Stomach (tissue), 19 donors: ENCODE measurements at places on chromosomes 7 and 10. TPM values are rescaled to one million over a fixed set of nuclear protein-coding genes. Genes with fewer than 3 reads are reported as not detected.

DNA sequence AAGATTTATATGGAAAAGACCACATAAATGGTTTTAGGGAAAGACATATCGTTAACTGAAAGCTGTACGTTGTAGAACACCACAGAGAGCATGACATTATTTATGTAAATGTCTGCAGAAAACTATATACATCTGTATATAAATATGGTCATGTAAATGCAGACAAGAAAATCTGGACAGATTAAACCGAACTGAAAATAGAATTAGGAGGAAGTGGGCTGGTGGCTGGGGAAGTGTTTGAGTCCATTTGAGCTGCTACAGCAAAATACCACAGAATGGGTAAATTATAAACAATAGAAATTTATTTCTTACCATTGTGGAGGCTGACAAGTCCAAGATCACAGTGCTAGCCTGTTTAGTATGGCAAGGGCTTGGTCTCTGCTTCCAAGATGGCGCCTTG lies 56.3 kb upstream of the USP6NL start:
- no peaks in the 10 kb centered on the region for H3K4me1 ChIP-seq
- H3K27ac ChIP-seq: no peak overlapping the region
- H3K27me3 ChIP-seq: no peaks in the 10 kb centered on the region
- no peak overlapping the region for H3K4me3 ChIP-seq

NXPH1 gene
- total RNA-seq: not detected

DNA sequence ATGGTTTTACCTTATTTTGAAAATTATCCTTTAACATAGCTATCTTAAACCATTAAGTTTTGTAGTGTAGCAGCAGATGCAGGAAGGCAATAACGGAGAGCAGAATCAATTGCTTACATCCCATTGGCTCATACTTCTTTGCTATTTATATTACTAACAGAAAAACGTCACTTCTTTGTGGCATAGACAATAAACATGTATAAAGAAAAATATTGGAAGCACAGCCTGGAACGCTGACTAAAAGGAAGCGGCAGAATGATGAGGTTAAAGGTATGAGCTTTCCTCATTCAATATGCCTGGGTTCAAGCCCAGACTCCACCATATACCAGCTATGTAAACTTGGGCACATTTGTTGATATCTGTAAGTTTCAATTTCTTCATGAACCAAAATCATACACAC lies 24.0 kb upstream of the BMPER start:
- no peaks in the 10 kb centered on the region for H3K27me3 ChIP-seq
- no peak overlapping the region for H3K27ac ChIP-seq
- no peak for DNase-seq

GRCh38 chr7:41992881-41993867 lies 243.8 kb downstream of the GLI3 start:
- no peaks in the 10 kb centered on the region for H3K27me3 ChIP-seq
- DNase-seq: no peak
- H3K36me3 ChIP-seq: no peaks in the 10 kb centered on the region

DNA sequence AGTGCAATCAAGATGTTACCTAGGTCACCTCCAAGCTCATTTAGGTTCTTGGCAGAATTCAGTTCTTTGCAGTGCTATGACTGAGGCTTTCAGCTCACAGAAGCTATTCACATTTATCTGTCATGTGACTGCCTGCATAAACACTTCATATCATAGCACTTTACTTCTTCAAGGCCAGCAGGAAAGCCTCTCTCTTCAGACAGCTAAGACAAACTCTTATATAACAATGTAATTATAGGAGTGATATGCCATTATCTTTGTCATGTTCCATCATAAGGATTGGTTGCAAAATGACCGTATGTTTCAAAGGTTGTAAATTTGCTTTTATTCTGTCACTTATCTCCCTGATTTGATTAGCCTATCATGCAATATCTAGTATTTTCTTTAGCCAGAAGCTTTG lies 78.8 kb upstream of the TMEM196 start:
- no peaks in the 10 kb centered on the region for H3K36me3 ChIP-seq
- H3K4me1 ChIP-seq: no peaks in the 10 kb centered on the region
- no peaks in the 10 kb centered on the region for H3K27me3 ChIP-seq

OR9A2 gene
- total RNA-seq: not detected

- no peaks in the 10 kb centered on the region for H3K4me1 ChIP-seq
- DNase-seq: no peak
- H3K27me3 ChIP-seq: no peaks in the 10 kb centered on the region
- H3K27ac ChIP-seq: no peak overlapping the region
- H3K4me3 ChIP-seq: no peak overlapping the region
These were observed 291.3 kb downstream of the WDR37 start for GRCh38 chr10:1347525-1347924.

GRCh38 chr7:34060196-34060947 lies 155.0 kb downstream of the BMPER start:
- H3K27ac ChIP-seq: no peak overlapping the region
- H3K36me3 ChIP-seq: peaks cover 7% of the 10 kb centered on the region
- H3K4me1 ChIP-seq: no peaks in the 10 kb centered on the region

DNA sequence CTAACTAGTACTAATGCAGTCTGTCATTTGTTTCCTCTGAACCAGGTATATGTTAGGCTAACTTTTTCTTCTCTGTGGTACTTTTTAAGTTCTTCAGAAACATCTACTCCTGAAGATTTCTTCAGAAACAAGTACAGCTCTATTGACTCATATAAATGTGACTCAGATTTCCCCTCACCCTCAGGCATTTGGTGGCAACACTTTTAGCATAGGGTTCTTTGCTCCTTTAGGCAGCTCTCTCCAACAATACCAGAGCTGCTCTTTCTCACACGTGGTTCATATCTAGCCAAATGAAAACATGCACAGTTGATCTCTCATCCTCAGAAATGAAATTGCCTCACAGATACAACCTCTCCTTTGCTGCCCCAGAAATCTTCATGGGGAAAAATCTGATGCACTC lies 939.8 kb downstream of the SORCS1 start:
- H3K36me3 ChIP-seq: no peaks in the 10 kb centered on the region
- H3K27me3 ChIP-seq: no peaks in the 10 kb centered on the region
- H3K4me3 ChIP-seq: no peak overlapping the region
- no peak overlapping the region for H3K27ac ChIP-seq
- no peaks in the 10 kb centered on the region for H3K4me1 ChIP-seq

PLXNA4 gene
- total RNA-seq: 12.8 TPM

DNA sequence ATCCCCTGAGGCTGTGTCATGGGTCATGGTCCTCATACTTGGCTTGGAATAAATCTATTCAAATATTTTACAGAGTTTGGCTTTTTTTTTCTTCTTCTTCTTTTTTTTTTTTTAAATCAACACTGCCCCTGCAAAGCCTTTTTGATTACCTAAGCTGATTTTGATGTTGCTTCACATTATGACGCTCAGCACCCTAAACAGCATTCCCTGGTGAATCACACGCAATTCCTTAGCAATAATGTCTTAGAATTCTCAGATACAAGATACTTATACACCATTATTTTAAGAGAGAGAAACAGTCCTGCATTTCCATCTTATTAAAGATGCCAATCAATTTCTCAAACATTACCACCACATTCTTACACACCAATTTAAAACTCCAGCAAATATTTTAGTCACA lies 323.7 kb upstream of the IGFBP3 start:
- no peaks in the 10 kb centered on the region for H3K4me1 ChIP-seq
- H3K36me3 ChIP-seq: no peaks in the 10 kb centered on the region
- H3K4me3 ChIP-seq: no peak overlapping the region
- DNase-seq: no peak
- H3K27ac ChIP-seq: no peak overlapping the region
- H3K27me3 ChIP-seq: no peaks in the 10 kb centered on the region

DNA sequence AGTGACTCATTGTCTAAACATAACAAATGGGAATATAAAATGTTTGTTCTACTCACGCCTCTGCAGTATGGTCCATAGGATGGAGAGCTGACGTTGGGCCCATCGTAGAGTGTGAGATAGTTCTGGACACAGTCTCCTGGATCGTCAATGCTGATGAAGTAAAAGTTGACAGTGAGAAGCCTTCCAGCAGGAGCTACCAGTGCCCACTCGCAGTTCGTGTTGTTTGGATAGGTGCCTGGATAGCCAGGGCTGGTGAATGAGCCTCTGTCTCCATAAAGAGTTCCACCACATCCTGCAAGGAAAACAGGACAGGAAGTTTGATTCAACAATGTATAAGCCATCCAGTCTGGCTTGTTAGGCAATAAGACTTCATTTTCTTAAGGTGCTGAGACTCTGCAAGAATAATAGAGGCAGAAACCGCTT lies 79.6 kb downstream of the OR13A1 start:
- no peak for DNase-seq
- H3K4me3 ChIP-seq: no peak overlapping the region
- H3K27ac ChIP-seq: no peak overlapping the region
- H3K27me3 ChIP-seq: no peaks in the 10 kb centered on the region
- H3K4me1 ChIP-seq: no peaks in the 10 kb centered on the region

NKX1-2 gene
- not detected for total RNA-seq

DNA sequence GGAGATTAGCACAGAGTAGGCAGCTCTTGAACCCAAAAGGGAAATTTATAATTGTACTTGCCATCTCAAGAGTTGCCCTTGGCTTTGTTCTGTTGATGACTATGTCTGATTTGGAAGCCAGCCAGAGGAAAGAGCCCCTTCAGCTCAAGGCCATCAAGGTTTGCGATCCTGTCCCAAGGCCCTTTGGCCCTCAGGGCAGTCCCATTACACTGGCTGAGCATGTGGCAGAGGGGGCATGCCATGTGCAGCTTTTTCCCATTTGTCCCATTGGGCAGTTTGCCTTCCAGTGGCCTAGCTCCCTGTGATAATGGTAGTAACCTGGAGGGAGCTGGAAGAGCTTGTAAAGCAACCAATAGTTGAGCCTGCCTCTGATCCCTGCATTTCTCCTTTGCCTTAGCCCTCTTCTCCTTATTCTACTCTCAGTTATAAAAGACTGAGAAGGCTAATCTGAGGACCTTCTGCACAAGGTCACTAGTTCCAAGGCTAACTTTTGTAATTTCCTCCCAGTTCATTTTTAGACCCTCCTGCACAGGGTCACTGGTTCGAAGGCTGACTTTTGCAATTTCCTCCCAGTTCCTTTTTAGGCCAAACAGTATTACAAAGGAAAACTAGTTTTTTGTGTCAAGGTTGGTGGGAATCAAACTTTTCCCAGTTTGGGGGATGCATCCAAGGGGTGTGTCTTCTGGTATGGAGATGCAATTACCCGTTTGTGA lies 31.0 kb upstream of the ARHGAP12 start:
- no peaks in the 10 kb centered on the region for H3K36me3 ChIP-seq
- DNase-seq: no peak
- H3K4me3 ChIP-seq: no peak overlapping the region
- no peak overlapping the region for H3K27ac ChIP-seq
- H3K27me3 ChIP-seq: no peaks in the 10 kb centered on the region

- no peaks in the 10 kb centered on the region for H3K4me1 ChIP-seq
- H3K27ac ChIP-seq: no peak overlapping the region
- H3K27me3 ChIP-seq: no peaks in the 10 kb centered on the region
- DNase-seq: no peak
- no peak overlapping the region for H3K4me3 ChIP-seq
- no peaks in the 10 kb centered on the region for H3K36me3 ChIP-seq
These were observed 1244.4 kb downstream of the SORCS3 start for GRCh38 chr10:105885495-105885894.

A1CF gene
- total RNA-seq: not detected

DNA sequence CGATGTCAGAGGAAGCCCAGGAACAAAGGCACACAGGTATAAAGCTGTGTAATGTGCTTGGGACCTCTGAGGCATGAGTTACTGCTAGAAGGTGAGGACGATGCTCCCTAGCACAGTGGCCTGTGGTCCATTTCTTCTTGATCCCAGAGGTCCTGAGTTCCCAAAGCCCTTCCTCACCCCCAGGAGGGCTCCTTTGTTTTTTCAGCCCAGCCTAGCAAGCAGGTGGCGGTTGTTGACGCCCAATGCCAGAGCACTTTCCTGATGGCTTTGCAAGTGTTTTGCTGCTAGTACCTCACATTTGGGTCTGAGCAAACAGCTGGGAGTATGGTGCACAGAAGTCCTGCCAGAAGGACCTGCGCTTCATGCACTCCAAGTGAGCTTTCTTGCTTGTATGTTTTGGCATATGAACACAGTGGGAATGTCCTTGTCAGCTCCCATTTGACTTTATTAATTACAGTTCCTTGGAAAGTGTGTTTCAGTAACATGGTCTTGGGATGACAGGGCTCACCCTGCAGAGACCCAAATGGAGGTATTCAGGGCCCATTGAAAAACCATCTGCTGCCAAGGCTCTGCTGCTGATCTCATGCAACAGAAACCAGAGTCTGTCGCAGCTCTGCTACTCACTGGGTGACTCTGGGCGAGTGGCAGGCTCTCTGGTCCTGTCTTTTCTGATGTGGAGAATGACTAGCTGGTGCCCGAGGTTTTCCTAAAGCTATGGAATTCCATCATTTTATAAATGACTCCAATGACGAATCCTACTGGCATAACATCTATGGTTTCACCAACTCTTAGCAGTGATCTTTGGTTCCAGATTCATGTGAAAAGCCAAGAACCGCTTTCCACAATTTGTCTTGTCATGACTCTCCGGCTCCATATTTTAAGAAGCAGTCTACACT lies 134.9 kb downstream of the ARID5B start:
- DNase-seq: no peak
- H3K27me3 ChIP-seq: no peaks in the 10 kb centered on the region
- H3K4me3 ChIP-seq: no peak overlapping the region
- peak overlapping the region; percentile 74 for H3K27ac ChIP-seq
- H3K36me3 ChIP-seq: no peaks in the 10 kb centered on the region

SSBP1 gene
- 59.8 TPM for total RNA-seq

- H3K4me3 ChIP-seq: no peak overlapping the region
- peaks cover 30% of the 10 kb centered on the region for H3K36me3 ChIP-seq
- DNase-seq: no peak
- H3K4me1 ChIP-seq: no peaks in the 10 kb centered on the region
These were observed 146.7 kb downstream of the WNT2 start for GRCh38 chr7:117176206-117176605.

GRCh38 chr10:111556666-111557065 lies 479.8 kb downstream of the ADRA2A start:
- no peak for DNase-seq
- no peaks in the 10 kb centered on the region for H3K27me3 ChIP-seq
- H3K4me1 ChIP-seq: no peaks in the 10 kb centered on the region
- no peak overlapping the region for H3K4me3 ChIP-seq

CUZD1 gene
- total RNA-seq: not detected

- no peaks in the 10 kb centered on the region for H3K27me3 ChIP-seq
- no peaks in the 10 kb centered on the region for H3K36me3 ChIP-seq
- DNase-seq: no peak
- no peak overlapping the region for H3K4me3 ChIP-seq
- no peak overlapping the region for H3K27ac ChIP-seq
- no peaks in the 10 kb centered on the region for H3K4me1 ChIP-seq
These were observed 80.4 kb upstream of the NEUROD6 start for GRCh38 chr7:31420948-31421347.

GRCh38 chr7:136309407-136309806 lies 332.2 kb upstream of the MTPN start:
- no peaks in the 10 kb centered on the region for H3K27me3 ChIP-seq
- no peak overlapping the region for H3K4me3 ChIP-seq
- no peaks in the 10 kb centered on the region for H3K36me3 ChIP-seq
- H3K4me1 ChIP-seq: no peaks in the 10 kb centered on the region
- no peak for DNase-seq
- H3K27ac ChIP-seq: no peak overlapping the region

DNA sequence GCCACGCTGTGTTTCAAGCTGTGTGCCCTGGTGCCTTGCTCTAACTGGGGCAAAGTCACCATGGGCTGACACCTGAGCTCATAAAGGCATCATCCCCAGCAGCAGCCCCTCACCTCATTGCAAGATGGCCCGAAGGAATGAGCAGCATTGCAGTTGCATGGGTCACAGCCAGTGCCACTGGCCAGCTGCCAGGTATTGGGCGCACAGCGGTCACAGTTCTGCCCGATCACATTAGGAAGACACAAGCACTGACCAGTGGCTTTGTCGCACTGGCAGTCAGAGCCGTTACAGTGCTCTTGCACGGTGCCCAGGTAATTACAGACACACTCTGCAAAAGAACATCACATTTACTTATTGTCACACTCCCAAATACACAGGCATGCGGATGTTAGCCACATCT lies 51.1 kb downstream of the LAMB1 start:
- peaks cover 20% of the 10 kb centered on the region for H3K4me1 ChIP-seq
- H3K4me3 ChIP-seq: no peak overlapping the region
- DNase-seq: no peak
- H3K27ac ChIP-seq: no peak overlapping the region
- no peaks in the 10 kb centered on the region for H3K27me3 ChIP-seq
